T-helper 17 cell (primary cell): ENCODE measurements at places on chromosomes 1 and 21. TPM values are rescaled to one million over a fixed set of nuclear protein-coding genes. Genes with fewer than 3 reads are reported as not detected.

Gene BCAR3
- total RNA-seq = 0.87 TPM

Gene CFAP126
- total RNA-seq = not detected

Gene TMEM240
- 0.44 TPM for total RNA-seq

GRCh38 chr21:14926186-14926585, 138.6 kb downstream of the NRIP1 start:
- no peak for DNase-seq

DNA sequence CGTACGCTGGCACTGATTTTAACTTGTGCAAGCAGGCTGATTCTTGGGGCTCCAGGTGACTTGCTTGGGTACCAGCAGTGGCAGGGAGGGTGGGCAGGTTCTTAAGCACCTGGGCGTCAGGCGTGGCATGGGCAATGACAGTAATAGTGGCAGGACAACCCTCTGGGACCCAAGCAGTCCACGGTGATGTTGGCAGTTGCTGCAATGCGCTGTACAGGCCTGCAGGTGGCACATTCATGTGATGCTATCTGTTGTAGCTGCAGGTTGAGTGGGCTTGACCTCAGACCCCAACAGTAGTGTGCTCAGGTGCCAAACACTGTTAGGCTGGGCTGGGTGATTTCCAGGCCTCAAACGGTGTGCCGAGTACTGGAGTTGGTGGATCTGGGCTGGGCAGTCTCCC, 10.2 kb upstream of the OR10J4 start:
- no peak for DNase-seq
